ENCODE measurements at places on chromosomes 4 and X.

DNA sequence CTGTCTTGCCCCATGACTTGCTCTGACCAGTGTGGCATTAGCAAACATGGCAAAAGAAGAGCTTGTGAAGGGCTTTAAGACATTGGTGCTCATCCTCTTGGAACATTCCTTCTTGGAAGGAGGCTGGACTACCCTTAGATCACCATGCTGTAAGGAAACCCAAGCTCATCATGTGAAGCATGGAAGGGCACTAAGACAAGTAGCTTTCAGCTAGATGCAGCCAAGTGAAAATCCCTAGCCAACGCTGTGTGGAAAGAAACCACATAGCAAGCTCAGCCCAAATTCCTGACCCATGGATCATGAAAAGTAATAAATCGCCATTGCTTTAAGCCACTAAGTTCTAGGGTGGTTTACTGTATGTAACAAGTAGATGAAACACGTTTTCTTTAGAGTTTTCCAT lies 12.4 kb upstream of the PACRGL start:
- no peak for DNase-seq

- DNase-seq: peak; percentile 51
Observed at GRCh38 chr4:184959309-184959708, 59.0 kb upstream of the HELT start.

DNA sequence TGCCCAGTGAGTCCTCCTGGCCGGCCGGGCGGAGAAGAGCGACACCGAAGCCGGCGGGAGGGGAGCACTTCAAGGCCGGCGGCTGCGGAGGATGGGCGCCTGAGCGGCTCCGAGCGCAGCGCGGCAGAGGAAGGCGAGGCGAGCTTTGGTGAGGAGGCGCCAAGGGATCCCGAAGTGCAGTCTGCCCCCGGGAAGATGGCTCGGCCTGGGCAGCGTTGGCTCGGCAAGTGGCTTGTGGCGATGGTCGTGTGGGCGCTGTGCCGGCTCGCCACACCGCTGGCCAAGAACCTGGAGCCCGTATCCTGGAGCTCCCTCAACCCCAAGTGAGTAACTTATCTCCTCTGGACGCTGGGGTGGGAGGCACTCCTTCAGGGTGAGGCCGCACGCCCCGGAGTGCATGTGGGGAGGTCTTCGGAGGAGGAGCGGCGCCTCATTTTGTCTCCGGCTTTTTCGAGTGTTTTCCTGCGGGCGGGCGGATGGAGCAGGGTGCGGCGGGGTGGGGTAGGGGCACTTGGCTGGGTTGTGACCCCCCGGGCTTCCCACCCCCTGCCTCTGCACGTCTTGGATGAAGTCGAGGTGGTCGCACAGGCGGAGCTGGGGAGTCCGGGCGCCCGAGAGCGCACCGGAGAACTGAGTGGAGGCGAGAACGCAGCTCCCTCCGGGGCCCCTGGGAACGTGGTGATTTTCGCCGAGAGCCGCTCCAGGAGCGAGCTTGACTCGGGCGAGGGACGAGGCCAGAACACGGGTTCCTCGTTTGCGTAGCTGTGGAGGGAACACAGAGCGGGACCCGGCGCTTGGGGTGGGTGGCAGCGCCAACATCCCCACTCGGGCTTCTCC lies 979 bp downstream of the EFNB1 start:
- peak; percentile 86 for DNase-seq

- DNase-seq: no peak
Observed at GRCh38 chr4:6307230-6307629, 37.6 kb downstream of the WFS1 start.

GRCh38 chr4:91220315-91220714 lies 1083.5 kb upstream of the GRID2 start:
- DNase-seq: no peak

GRCh38 chr4:89658701-89659024 lies 178.3 kb downstream of the SNCA start:
- DNase-seq: no peak

- DNase-seq: no peak
Observed at GRCh38 chrX:24934279-24934678, 81.5 kb downstream of the ARX start.

DNA sequence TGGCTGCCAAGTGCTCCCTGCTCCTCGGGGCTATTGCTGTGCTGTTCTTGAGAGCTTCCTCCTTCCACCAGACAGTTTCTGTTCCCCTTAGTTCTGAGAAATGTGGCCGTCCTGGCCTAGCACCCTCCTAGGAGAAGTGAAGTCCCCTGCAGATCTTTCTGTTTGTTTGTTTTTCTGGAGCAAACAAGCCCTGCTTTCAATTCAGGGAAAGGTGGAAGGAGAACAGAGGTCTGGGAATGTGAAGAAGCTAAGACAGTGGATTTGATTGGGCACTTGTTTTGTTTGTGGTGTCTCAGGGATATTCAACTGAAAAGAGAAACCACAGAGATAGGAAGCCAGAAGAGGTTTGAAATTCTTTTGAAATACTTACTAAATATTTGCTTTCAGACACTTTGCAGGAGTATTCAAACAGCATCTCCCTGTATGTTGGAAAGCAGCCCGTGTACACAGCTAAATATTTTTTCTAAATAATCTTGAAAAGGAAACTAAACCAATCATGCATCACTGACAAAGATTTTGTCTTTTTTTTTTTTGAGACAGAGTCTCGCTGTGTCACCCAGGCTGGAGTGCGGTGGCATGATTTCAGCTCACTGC lies 36.5 kb upstream of the PPM1K start:
- no peak for DNase-seq

DNA sequence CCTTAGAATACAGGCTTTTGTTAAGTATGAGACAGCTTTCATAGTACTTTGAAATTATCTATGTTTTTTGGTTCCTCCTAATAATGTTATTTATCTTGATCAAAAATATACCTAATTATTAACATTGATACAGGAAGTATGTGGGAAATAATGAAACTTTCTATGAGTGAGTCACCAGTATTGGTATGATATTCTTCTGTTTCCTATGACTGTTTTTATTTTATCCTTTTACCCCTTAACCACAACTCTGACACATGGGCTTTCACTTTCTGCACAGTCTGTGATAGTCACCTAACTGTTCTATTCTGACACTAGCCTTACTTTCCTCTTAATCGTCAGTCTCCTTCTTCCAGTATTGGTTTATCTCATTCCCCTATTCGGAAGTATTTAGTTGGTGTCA lies 4.7 kb downstream of the THAP9 start:
- no peak for DNase-seq

- DNase-seq: no peak
Observed at GRCh38 chr4:85476381-85476780, 1.4 kb downstream of the ARHGAP24 start.

- DNase-seq: no peak
Observed at GRCh38 chrX:132216283-132216682, 3.0 kb downstream of the RAP2C start.

- DNase-seq: no peak
Observed at GRCh38 chrX:5810636-5811035, 418.0 kb downstream of the NLGN4X start.

GRCh38 chr4:72577211-72577610 lies 8.2 kb upstream of the ADAMTS3 start:
- no peak for DNase-seq

- no peak for DNase-seq
Observed at GRCh38 chrX:154027986-154028385, 8.3 kb upstream of the IRAK1 start.

DNA sequence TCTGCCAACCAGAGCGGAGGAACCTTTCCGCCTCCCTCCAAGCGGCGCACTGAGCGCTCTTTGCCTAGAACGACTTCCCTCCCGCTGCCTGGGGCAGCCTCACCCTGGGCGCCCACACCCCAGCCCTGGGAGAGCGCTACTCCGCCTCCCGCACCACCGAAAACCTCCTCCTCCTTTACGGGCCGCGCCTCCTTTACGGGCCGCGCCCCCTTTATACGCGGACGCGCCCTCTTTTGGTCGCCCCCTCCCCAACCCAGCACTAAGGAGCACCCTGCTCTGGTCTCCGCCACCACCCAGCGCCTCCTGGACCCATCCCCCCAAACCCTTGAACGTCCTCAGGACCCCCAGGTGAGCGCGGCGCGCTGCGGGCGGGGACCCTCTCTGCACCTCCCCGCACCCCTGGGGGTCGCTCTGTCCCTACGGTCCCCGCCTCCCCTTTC lies 586 bp upstream of the NSG1 start:
- no peak for DNase-seq

- no peak for DNase-seq
Observed at GRCh38 chrX:48919360-48919841, 577 bp upstream of the PIM2 start.

- no peak for DNase-seq
Observed at GRCh38 chr4:122117743-122118142, 34.4 kb upstream of the BLTP1 start.

DNA sequence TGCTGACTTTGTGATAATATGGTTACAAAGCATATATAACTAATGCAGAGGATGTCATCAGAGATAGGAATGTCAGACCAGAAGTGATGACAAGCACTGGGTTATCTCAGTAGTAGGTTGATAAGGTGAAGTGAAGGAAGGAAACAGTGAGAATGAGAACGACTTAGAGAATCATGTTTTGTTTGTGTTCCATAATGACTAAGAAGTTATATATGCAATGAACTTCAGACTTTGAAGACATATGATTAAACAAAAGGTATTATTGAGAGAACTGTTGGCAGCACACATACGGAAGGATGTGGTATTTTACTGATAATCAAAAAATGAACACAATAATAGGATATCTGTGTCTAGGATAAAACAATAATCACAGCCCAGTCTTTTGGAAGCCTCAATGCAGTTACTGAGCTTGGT lies 18.3 kb upstream of the HHIP start:
- DNase-seq: no peak

- no peak for DNase-seq
Observed at GRCh38 chr4:111813555-111814140, 331.6 kb upstream of the FAM241A start.

DNA sequence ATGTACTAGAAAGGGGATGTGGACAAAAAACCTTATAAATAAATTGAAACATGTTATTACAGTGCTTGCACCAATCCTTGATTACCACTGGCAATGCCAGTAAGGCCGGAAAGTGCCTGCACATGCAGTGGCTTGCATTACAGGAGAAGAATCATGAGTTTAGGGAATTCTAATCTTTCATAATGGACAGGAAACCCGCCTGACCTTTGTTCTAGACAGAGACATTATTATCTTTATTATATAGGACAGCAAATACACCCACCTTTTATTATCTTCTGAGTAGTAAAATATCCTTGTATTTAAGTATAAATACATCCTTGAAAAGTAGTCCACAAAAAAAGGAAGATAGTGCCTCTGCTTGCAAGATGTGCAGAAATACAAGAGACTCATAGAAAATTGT lies 379.9 kb upstream of the LCORL start:
- no peak for DNase-seq

- DNase-seq: no peak
Observed at GRCh38 chrX:119015407-119016237, 41.2 kb downstream of the LONRF3 start.
